Left ventricle myocardium inferior (tissue), 1 donor: ENCODE measurements at places on chromosomes 12 and 14.
A peak's percentile ranks its signal among the peaks of the same experiment; 100 is the strongest.

GRCh38 chr12:131372171-131372475, 338.8 kb upstream of the SFSWAP start:
- DNase-seq = no peak

DNA sequence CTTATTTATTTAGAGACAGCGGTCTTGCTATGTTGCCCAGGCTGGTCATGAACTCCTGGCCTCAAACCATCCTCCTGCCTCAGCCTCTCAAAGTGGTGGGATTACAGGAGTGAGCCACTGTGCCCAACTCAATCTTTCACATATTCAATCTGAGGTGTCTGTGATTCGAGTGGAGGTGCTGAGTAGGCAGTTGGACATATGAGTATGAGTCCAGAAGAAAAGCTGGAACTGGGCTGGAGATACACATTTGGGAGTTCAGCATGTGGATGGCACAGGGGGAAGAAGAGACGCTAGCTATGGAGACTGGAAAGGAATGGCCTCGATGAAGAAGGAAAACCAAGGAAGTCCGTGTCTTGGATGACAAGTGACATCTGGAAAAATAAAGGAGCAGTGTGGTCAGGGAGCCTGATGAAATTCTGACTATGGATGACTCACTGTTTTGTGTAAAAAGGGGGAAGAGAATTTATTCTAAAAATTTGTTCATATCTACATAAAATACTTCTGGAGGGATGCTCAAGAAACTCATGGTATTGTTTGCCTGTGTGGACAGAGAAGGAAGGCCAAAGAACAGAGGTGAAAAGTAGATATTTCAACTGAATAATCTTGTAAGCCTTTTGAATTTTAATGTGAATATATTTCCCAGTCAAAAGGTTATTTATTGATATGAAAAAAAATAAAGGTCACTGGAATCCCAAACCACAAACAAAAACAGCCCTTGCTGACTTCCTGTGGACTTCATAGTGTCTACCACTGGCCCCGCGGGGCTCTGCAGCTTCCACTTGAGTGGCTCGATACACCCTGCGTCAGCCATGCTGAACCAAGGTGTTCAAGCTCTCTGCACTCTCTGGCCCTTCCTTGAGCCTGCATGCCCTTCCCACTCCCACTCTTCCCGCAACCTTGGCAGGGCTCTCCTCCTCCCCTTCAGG, 8.9 kb upstream of the LTA4H start:
- no peak for DNase-seq

DNA sequence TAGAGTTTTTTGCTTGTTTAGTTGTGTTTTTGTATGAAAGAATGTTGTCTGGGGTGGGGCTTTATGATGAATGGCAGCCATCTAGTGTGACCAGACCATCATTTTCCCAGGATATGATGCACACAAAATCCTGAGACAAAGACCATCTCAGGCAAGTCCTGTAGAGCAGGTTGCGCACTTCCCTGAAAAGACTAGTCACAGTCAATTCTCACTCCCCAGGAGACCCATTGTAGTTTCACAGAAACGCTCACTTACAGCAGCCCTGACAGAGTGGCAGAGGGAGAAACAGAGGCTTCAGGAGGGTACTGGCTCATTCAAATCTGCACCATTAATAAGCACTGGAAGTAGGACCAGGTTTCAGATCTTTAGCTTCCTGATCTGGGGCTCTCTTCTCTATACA, 183.2 kb downstream of the TMEM117 start:
- no peak for DNase-seq

GRCh38 chr12:94092516-94093241, 55.7 kb upstream of the PLXNC1 start:
- DNase-seq = no peak

GRCh38 chr14:68814539-68815297, 21.9 kb upstream of the ZFP36L1 start:
- no peak for DNase-seq

- no peak for DNase-seq
Measured at GRCh38 chr12:51631591-51631990, 40.6 kb downstream of the SCN8A start.

GRCh38 chr12:4939418-4940023, 29.8 kb downstream of the KCNA1 start:
- no peak for DNase-seq

DNA sequence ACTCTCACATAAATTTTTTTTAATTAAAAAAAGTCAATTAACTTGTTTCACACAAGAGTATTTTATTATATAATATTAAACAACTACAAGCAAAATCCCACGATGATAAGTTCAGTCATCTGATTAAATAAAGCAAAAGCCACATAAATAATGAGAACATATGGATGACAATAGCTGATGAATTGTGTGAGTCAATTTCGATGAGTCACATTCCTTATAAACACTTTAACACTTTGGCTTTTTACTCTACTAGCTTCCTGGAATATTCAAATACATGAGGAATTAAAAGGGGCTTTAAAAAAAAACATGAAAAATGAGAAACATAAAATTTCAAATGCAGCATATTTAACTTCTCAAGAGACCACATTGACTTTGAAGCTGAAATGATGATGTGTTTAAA, 95.3 kb downstream of the BCAT1 start:
- DNase-seq = no peak

- peak; percentile 58 for DNase-seq
Measured at GRCh38 chr12:131920902-131921840, 7.9 kb upstream of the PUS1 start.

GRCh38 chr14:94036313-94037167, 10.4 kb downstream of the OTUB2 start:
- peak; percentile 72 for DNase-seq

DNA sequence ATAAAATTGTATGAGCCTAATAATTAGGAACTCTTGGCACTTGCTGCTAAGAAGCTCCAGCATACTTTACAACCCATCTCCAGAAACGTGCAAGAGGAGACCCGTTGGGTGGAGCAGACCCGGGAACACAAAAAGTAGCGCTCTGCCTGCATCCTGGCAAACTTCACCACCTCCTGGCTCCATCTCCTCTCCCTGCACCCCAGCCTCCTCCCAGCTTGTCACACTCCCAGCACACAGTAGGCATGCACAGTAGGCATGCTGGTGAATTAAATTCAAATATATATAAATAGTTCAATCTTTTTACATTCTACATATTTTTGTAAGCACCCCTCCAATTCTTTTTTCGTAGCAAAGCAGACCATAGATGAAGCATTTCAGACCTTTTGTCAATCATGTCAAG, 1.2 kb downstream of the VSIG10 start:
- DNase-seq = no peak

DNA sequence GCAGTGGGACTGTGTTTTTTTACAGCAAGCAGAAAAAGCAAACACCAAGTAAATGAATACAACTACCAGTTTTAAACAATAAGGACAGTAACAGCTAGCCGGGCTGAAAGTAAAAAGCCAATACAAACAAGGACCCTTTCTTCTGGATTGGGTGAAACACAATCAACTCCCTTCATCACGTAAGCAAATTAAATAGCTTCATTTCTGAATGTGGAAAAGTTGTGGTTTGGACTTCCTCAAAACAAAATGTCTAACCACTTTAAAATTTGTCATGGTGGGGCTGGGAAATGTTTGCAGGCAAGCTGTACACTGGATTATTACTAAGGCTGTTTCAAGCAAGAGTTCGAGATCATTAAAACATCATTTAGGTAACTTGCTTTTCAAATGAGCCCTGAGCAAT, 47.4 kb downstream of the TCHP start:
- DNase-seq = no peak

GRCh38 chr12:15778126-15778525, 11.1 kb downstream of the EPS8 start:
- no peak for DNase-seq

DNA sequence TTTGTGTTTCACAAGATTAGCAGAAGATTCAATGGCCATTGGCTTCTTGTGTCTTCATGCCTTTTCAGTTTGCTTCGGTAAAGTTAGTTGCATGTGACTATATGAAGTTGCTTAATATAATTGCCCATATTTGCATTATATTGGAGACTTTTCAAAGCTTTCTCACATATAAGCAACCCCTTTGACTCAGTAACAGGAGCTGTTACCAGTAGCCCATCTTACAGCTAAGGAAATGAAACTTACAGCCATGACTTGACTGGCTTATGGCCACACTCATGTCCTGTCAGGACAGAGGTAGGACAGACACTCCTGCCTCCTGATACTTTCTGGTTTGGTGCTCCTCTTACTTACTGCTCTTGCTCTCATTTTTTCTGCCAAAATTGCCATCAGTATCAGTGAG, 1082.1 kb downstream of the BCL11B start:
- no peak for DNase-seq

- no peak for DNase-seq
Measured at GRCh38 chr14:71533390-71533789, 398.8 kb upstream of the RGS6 start.

GRCh38 chr14:39005044-39005880, 97.8 kb downstream of the SEC23A start:
- DNase-seq = peak; percentile 36

GRCh38 chr12:4943938-4944284, 34.2 kb downstream of the KCNA1 start:
- no peak for DNase-seq

GRCh38 chr12:79367032-79367589, 323.7 kb downstream of the PAWR start:
- no peak for DNase-seq

GRCh38 chr12:94326234-94326633, 133.4 kb downstream of the CEP83 start:
- no peak for DNase-seq

DNA sequence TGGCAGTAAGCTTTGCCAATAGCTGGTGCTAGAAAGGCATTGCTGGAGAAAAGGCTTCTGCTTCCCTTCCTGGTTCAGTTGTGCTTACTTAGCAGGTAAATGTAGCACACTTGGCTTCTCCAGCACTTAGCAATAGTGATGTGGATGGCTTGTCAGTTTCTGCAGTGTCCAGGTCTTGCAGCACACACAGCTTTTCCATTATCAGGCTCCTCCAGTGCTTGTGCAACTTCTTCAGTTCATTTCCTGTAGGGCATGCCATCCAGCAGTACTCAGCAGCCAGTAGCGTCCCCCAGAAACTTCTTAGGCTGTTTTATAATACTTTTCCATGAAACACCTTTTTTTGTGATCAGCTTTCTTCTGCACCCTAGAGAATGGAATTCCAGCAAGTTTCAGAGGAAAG, 154.6 kb downstream of the SLC6A15 start:
- no peak for DNase-seq

GRCh38 chr14:80455031-80455430, 243.7 kb upstream of the DIO2 start:
- no peak for DNase-seq

GRCh38 chr14:68362846-68363245, 430.0 kb downstream of the ZFP36L1 start:
- no peak for DNase-seq

GRCh38 chr14:34826661-34827060, 48.5 kb downstream of the BAZ1A start:
- no peak for DNase-seq

GRCh38 chr12:43676183-43676813, 82.3 kb downstream of the PUS7L start:
- DNase-seq = no peak

DNA sequence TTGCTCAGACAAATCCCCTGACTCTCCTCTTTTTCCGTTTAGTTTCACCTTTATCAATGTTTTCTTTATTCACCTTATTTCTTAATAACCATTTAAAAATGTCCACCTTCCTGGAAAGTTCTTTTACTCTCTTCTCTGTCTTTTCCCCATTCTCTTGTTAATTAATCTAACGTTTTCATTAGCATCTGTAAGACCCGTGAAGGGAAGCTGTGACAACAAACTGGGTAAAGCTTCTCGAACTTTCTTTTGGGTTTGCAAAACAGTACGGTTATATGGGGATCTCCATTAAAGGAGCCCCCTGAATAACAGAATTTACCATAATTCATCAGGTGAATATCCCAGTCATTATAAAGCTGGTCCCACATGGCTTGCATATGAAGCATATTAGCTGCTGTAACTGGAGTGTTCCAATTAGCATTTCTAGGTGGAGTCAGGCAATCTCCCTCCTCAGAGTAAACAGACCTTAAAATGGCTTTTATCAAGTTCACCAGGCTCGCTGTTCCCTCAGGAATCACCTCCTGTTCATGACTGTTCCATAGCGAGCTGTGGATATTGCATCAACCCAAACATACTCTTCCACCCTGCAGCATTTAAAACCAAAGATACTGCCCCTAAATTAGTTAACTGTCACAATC, 42.4 kb downstream of the TMEM30B start:
- no peak for DNase-seq

DNA sequence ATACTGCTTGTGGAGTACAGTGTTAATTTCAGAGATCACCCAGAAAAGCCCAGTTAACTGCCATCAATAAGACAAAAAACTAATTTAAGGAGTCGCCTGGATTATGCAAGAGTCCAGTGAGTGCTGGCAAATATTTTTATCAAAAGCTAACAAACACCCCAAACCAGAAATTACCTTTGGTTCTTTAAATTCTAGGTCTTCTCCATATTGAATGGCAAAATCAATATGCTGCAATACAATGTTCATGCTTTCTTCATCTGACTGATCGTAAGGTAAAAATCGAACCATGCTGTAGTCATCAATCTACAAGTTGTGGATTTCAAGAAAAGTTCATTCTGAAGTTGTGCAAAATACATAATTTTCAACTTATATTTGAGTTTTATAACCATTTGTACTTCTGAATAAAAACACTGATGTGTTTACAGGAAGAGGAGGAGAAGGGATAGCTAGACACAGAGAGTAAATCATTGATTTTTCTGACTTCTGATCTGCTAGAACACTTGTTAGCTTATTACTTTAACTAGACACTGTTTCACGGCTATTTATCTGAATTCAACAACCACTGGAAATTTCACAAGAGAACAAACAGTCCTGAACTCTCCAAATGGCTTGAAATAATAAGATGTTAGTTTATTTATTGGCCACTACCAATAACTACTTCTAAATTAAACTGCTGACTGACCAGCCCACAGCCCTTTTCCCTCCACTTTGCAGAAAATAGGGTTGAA, 3.6 kb upstream of the ARPC3 start:
- DNase-seq = no peak

DNA sequence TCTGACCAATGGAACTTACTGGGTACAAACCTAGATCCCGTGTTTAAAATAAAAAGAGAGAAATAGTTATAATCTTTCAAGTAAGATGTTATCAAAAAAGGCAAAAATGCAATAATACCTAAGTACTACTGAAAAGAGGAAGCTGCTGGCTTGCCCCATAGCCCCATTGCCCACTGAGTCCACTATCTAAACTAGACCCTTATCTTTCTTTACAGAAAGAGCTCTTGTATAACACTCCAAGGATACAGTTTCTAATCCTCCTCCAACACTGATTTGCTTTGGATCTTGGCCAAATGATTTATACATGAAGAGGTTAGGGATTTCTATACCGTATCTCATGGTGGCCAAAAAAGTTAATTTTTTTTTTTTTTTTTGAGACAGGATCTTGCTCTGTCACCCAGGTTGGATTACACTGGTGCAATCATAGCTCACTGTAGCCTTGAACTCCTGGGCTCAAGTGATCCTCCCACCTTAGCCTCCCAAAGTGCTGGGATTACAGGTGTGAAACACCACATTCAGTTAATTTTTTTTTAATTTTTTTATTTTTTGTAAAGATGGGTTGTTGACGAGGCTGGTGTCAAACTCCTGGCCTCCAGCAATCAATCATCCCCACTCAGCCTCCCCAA, 2.6 kb downstream of the GXYLT1 start:
- DNase-seq = no peak

GRCh38 chr12:94405413-94406116, 54.1 kb downstream of the CEP83 start:
- DNase-seq = no peak
